ENCODE measurements at places on chromosomes 13 and 19.

DNA sequence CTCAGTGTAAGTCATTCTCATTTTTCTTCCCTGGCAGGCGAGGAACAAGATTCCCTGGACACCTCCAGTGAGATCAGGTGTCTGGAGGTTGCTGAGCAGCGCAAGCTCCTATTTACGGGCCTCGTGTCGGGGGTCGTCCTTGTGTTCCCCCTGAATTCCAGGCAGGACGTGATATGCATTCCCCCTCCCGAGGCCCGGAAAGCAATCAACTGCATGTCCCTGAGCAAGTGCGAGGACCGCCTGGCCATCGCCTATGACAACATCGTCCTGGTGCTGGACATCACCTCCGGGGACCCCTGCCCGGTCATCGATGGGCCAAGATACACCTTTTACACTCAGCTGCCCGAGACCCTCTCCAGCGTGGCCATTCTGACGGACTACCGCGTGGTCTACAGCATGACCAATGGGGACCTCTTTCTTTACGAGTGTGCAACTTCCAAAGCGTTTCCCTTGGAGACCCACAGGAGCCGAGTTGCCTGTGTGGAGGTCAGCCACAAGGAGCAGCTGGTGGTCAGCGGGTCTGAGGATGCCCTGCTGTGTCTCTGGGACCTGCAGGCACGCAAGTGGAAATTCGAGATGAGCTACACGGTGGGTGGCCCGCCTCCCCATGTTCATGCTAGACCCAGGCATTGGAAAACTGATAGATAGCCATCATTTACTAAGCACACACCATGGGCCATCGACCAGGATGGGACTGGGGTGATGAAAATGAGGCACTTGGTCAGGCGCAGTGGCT lies 21.5 kb upstream of the SIN3B start:
- no peak for DNase-seq

GRCh38 chr19:31214086-31214485 lies 135.2 kb downstream of the TSHZ3 start:
- no peak for DNase-seq

DNA sequence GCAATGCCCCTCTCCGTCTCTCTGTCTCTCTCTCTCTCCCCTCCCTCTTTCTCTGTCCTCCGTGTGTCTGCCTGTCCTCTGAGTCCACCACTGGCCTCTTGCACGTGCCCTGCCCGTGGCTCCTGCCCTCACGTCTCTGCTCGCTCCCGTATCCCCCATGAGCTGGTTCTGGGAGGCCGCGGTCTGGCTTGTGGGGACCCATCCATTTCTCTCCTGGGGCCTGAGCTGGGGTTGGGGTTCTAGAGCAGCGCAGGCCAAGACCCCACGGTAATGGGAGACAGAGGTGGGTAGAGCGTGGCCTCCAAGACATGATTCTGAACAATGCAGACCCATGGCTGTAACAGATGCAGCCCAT lies 19.0 kb downstream of the C2CD4C start:
- no peak for DNase-seq

GRCh38 chr13:111914241-111915103 lies 152.5 kb upstream of the SOX1 start:
- no peak for DNase-seq

DNA sequence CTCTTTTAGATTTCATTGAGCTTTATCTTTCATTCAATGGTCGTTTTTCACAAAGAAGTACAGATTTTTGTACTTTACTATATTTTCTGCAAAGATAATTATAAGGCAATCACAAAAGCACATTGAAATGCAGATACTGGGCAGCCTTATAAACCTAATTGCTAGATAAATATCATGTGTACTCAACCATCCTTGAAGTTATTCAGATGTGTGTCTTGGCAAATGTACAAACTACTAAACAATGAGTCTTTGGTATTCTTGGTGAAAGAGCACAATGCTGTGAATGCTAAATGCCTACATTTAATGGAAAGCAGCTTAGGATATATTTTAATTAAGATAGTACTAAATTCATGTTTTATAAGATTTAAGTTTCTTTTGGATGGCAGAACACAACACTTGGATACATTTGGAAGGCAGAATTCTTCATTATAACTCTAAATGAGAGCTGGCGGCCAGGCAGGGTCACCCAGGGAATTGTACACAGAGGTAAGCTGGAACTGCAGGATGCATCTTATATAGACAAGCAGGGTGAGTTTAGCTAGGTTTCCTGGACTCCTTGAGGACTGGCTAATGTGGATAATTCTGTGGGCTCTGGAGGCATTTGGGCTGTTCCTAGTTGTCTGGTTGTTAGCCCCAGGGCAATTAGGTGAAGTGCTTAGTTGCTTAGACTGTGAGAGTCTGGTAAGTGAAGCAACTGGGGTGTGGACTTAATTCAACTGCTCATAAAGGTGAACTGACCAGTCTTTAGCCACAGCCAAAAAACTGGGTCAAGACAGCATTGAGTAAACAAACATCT lies 286.6 kb downstream of the PCDH20 start:
- DNase-seq, result no peak

DNA sequence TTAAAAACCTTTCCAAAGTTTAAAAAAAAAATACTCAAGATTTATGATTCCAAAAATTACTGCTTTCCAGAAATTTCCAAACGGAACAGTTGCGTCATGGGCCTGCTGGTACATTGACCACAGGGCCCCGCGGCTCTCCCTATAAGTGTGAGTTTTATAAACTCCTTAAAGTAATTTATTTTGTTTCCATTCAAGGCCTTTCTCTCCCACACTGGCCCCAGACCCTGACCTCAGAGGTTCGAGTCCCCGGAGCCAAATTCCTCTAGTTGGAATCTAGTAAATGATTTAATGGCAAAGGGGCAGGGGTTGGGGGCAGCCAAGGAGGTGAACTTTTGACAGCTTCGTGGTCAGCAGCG lies 97.5 kb downstream of the INSR start:
- no peak for DNase-seq

GRCh38 chr13:38830442-38831045 lies 143.7 kb downstream of the FREM2 start:
- DNase-seq, result no peak

GRCh38 chr19:351976-352625 lies 7.5 kb upstream of the MIER2 start:
- no peak for DNase-seq

DNA sequence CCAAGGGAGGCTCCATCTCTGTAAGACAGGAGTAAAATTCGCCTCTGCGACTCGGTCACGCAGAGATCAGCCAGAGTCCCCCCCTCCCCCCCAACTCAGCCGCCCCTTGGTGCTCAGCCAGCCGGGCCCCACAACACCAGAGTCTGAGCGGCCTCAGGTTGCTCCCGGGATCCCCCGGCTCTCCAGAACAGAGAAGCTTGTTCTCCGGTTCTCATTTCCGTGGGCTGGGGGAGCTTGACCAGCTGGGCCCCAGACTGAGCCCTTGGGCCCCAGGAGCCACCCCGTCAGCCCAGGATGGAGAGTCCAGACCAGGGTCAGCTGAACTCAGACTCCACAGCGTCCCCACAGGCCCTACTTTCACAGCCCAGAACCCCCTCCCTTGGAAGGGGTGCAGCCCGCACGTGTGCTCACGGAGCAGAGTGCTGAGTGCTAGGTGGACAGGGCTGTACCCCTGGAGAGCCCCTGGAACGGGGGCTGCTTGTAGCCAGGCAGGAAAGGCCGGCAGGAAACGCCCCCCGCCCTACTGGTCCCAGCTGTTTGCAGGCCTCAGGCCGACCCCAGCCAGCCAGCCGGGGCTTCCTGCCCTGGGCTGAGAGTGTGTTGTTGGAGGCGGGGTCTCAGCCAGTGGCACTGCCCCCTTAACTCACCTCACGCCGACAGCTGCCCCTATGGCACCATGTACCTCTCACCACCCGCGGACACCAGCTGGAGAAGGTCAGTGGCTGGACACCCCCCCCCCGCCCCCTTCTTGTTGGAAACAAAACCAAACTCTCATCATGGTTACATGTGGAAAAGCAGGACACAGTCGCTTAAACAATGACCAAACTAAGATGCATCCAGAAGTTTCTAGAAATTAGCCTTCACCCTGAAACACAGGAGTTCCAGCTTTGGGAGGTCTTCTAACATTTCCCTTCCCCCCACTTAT lies 44.4 kb downstream of the COMP start:
- DNase-seq, result no peak

Measured in retina (tissue), 1 donor.